ENCODE measurements at places on chromosomes 11 and 22.
A peak's percentile ranks its signal among the peaks of the same experiment; 100 is the strongest.

- no peak for DNase-seq
Observed at GRCh38 chr11:1837171-1838076, 1.4 kb upstream of the TNNI2 start.

- no peak for DNase-seq
Observed at GRCh38 chr11:62710001-62710345, 2.5 kb downstream of the GNG3 start.

DNA sequence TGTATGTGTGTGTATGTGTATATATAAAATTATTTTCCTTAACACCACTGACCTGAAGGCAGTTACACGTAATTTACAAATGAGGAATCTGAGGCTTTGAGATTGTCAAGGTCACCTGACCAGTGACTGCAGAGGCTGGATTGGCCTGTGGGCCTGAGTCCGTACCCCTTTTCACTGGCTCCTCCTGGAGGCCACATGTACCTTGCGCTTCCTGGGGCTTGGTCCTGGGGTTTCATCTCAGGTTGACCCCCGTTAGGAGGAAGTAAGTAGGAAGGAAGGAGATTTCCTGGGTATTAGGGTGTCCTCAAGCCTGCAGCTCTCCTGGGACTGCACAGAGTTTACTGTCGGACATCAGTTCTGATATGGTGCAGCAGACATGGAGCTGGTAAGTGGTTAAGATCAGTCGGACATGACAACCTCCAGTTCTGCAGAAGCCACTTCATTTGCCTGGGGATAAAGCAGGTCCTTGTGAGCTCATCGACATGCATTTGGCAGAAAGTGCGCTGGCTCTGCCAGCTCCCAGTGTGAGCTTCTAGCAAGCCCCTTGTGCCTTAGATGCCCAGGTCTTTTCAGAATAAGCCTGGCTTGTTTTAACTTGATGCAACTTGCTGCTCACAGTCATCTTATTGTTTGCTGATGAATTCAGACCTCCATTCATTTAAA, 36.6 kb downstream of the ST3GAL4 start:
- no peak for DNase-seq

- peak; percentile 64 for DNase-seq
Observed at GRCh38 chr11:17972987-17973386, 39.9 kb downstream of the SERGEF start.

GRCh38 chr11:66591175-66591574, 1.7 kb downstream of the CCDC87 start:
- DNase-seq: no peak

- no peak for DNase-seq
Observed at GRCh38 chr11:106389101-106389500, 311.6 kb downstream of the AASDHPPT start.

DNA sequence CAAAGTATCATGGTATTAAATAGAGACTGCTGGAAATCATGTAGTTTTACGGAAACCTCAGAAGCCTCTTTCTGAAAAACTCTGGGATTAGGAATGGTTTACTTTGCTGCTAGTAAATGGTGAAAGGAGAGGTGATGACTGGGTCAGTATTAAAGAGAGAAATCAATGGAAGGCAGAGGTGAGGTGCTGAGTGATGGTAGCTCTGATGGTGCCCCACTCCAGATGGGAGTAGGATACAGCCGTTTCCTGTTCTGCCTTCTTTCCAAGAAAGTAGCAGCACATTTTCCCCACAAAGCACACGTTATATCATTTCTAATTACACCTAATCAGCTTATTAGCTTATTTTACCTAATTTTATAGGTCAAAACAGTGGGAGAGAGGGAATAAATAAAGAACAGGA, 267.6 kb upstream of the PITPNB start:
- no peak for DNase-seq

GRCh38 chr11:113529606-113530005, 54.4 kb upstream of the DRD2 start:
- no peak for DNase-seq

- peak; percentile 73 for DNase-seq
Observed at GRCh38 chr11:68010090-68011041, at the start of gene ALDH3B1. ALDH3B1 (plus strand) TSS chr11:68010327; CDS start chr11:68015298, 4,971 bp downstream.

GRCh38 chr22:41910050-41911000, 4.5 kb downstream of the SHISA8 start:
- no peak for DNase-seq

DNA sequence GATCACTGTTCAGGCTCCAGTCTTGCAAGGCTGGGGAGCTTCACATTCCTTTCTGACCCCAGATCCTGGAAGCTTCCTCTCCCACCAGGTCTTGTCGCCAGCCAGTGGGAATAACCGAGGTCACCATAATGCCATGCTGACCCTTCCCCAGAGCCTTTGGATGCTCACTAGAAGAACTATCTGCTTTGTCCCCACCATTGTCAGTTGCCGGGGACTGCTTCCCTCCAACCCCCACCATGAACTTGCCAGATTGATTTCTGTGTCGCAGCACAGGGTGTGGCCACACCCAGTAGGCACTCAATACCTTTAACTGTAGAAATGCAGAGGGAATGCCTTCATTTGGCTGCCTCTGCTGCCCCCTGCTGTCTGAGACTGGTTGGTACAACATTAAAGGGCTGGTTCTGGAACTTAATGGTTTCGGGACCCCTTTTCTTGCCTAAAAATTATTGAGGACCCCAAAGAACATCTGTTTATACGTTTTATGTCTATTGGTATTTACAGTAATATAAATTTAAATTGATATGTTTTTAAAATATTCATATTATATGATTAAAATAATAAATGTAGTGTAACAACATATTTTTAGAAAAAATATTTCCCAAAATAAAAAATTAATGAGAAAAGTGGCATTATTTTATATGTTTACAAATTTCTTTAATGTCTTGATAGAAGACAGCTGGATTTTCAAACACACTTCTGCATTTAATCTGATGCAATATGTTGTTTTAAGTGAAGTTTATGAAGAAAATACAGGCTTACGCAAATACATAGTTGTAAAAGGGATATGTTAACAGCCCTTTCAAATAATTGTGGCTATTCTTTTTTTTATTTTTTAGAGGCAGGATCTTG, 6.7 kb upstream of the GDPD5 start:
- peak; percentile 47 for DNase-seq

- no peak for DNase-seq
Observed at GRCh38 chr22:40855071-40855978, 1.1 kb downstream of the ST13 start.

DNA sequence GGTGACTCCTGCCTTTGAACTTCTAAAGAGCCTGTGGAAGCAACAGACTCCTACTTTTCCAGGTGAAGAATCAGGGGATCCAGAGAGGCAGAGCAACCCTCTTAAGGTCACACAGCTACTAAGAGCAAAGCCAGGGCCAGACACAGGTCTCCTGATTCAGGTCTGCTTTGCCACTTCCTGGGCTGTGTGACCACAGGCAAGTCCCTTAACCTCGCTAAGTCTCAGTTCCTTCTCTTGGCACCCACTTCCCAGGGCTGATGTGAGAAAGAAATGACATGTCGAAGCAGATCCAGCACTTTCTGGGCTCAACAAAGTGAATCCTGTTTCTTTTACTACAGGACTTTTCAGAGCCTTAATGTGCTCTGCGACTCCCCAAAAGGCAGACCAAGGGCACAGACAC, 30.2 kb downstream of the UQCR10 start:
- DNase-seq: no peak

DNA sequence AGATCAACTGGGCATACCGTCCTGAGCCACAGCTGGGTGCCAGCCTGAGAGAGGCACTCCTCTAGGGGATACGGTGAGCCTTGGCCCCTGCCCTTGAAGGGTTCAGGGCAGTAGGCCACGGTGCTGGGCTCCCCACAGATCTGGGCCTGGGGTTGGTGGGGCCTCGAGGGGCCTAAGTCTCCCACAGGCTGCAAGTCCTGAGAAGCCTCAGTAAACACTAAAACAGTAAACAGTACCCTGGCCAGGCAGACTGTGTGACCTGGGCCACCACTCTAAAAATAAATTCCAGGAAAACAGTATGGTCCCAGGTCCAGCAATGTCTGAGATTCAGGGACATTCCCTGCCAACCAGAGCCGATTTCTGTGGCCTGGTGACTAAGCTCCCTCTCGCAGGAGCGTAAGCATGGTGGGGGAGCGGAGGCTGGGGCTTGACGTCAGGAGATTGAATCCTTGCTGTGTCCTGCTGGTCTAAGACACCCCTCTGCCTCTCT, 2.3 kb upstream of the RHOD start:
- DNase-seq: no peak

DNA sequence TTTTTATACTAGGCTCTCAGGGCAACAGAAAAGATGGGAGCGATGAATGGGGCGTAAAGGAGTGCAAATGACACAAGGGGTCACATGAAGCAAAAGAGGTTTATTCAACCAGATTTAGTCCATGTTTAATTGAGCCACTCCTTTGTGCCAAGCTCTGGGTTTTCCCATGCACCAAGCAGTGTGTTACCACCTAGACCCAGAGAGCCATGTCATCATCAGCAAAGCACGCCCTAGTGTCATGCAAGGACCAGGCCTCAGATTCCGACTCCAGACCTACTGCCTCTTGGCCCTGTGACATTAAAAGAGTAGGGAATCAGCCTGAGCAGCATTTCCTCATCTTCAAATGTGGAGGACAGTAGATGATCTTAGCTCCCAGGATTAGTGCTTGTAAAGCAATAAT, 1.1 kb upstream of the IGLL5 start:
- DNase-seq: no peak

- no peak for DNase-seq
Observed at GRCh38 chr22:50269970-50270665, at the start of gene MAPK11. MAPK11 (minus strand) TSS chr22:50270380; CDS start chr22:50270292, 88 bp downstream.

GRCh38 chr11:12675951-12676711, 1.9 kb downstream of the TEAD1 start:
- no peak for DNase-seq

- DNase-seq: peak; percentile 77
Observed at GRCh38 chr11:45457649-45458048, 171.5 kb upstream of the SYT13 start.

DNA sequence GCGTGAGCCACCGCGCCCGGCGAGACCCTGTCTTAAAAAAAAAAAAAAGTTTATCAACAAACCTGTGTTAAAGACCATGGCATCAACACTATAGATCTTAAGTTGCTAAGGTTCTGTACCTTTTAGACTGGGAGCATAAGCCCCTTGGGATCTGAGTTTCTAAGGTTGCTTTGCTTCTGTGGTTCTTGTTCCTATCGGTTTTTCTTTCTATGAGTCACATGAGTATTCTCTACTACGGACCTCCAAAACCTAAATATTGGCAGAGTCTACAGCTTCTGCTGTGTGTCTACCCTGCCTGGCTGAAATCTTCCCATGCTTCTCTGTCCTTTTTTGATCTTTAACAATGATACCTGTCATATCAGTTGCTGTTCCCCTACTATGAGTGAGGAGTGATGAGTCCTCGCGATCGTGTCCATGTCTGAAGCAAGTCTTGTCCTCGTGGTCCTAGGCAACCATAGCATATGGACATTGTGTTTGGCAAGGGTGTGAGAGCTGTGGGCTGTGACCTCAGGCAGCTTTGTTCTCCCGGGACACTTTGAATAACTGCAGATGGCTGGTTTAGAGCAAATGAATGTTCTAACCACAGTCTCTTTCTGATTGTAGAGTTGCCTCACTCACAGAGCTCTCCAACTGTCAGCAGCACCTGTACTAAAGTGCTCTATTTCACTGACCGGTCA, 9.0 kb upstream of the DLAT start:
- DNase-seq: no peak

DNA sequence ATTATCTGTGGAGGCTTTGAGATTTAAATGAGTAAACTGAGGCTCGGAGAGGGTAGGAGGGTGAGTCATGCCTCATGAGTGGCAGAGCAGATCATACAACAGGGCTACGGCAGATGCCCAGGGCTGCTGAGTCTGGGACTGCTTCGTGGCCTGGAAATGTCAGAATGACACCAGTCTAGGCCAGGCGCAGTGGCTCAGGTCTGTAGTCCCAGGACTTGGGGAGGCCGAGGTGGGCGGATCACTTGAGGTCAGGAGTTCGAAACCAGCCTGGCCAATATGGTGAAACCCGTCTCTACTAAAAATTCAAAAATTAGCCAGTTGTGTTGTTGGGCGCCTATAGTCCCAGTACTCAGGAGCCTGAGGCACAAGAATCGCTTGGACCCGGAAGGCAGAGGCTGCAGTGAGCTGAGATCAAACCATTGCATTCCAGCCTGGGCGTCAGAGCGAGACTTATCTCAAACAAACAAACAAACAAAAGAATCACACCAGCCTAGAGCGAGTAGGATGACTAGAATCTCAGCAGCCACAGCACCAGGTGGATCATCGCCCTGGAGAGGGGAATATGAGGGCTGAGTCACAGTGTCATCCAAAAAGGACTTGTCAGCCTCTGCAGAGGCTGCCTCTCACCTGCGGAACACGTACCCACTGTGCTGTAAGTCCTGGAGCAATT, 48.6 kb upstream of the ADA2 start:
- DNase-seq: no peak

- no peak for DNase-seq
Observed at GRCh38 chr11:350723-351255, 18.5 kb upstream of the B4GALNT4 start.

DNA sequence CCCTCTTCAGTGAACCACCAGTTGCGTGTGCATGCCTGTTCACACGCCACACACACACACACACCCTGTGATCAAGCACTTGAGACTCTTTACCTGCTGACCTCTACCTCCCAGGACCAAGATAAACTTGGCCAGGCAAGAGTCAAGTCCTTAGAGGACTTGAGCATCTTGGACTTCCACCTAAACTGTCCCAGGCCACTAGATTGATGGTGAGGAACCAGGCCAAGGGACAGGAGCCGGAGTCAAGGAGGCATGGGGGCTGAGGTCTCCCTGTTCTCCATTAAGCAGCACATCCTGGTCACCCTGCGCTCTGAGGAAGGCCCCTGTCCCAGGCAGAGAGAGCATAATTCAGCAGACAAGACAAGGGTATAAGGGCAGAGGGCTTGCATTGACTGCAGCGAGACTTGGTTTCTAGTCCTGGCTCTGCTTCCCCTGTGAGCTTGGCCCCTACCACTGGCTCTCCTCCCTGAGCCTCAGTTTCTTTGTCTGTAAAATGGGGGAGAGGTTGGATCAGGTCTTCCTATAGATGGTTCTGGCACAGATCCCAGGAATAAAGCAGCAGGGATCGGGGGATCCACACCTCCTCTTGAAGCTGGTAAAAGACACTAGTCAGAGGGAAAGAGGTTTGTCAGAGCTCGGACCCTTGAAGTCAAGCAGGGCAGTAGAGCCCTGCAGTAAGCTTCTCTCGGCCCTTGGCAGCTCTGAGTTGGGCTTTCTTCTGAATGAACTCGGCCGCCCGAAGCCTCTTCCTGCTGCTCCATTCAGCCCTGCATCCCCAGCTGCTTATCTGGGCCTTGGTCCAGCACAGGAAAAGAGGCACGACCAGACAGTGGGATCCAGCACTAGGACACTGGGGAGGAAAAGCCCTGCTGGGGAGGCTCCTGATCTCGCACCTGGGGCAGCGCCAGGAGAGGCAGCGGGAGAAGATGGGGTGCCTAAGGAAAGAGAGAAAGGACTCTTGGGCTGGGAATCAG, 2.0 kb downstream of the CREB3L1 start:
- no peak for DNase-seq

GRCh38 chr11:116842909-116843308, 5.5 kb upstream of the APOA1 start:
- DNase-seq: no peak

DNA sequence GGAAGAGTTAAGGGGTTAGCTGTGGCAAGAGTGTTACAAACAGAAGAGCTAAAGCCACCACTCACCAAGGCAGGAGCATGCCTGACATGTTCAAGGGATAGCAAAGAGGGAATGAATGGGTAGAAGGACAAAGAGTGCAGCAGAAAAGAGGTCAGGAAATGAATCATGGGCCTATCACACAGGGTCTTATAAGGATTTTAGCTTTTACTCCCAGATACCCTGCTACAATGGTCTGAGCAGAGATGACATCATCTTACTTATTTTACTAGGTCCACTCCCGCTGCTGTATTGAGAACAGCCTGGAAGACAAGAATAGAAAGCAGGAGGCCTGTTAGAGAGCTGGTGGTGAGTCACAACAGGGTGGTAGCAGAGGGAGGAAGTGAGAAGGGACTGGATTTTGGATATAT, 9.8 kb downstream of the TRAF6 start:
- peak; percentile 82 for DNase-seq
